ENCODE measurements at places on chromosomes 13 and 19.

GRCh38 chr19:16077984-16078758, 1.9 kb downstream of the TPM4 start:
- no peak for DNase-seq

DNA sequence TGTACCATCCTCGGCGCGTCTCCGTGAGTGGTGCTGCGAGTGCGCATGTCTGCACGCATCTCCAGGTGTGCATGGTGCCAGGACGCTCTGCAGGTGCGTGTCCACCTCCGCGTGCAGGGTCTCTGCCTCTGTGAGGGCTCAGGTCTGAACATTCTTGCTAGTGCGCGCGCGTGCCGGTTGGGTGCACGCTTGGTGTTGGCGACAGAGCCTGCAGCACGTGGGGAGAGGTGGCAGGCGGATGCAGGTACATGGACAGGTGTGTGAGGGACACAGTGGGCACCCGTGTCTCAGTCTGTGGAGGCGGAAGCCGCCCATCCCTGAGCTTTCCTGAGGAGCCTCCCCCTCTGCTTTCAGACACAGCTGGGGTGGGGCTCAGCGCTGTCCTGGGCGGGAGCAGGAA, 4.9 kb upstream of the OR10H2 start:
- no peak for DNase-seq

- DNase-seq: no peak
Measured at GRCh38 chr19:4923276-4923747, 14.0 kb downstream of the UHRF1 start.

- peak; percentile 48 for DNase-seq
Measured at GRCh38 chr19:6125571-6125989, 9.9 kb upstream of the ACSBG2 start.

- no peak for DNase-seq
Measured at GRCh38 chr13:107252428-107252827, 684.5 kb upstream of the ARGLU1 start.

DNA sequence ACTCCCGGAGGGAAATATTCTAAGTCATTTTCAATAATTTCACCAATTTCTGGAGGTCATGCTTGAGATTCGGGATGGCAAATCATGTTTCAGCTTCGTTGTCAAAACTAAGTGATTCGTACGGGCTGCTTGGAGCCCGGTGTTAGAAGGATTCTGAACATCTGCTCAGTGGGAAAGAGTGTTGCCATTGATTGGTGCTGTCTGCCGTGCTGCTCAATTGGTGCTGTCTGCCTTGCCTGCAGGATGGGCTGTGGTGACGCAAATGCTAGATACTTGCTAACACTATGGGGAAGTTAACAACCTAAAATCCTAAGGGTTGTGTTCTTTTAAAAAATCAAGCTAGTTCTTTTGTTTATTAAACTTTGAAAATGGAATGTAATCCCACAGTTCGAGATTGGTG, 17.3 kb upstream of the CACNG8 start:
- DNase-seq: no peak

All from AG04450 (cell line).